ENCODE measurements at places on chromosomes 1 and 21.

- DNase-seq = peak; percentile 98
Observed at GRCh38 chr1:204726478-204726877, 40.9 kb upstream of the LRRN2 start.

DNA sequence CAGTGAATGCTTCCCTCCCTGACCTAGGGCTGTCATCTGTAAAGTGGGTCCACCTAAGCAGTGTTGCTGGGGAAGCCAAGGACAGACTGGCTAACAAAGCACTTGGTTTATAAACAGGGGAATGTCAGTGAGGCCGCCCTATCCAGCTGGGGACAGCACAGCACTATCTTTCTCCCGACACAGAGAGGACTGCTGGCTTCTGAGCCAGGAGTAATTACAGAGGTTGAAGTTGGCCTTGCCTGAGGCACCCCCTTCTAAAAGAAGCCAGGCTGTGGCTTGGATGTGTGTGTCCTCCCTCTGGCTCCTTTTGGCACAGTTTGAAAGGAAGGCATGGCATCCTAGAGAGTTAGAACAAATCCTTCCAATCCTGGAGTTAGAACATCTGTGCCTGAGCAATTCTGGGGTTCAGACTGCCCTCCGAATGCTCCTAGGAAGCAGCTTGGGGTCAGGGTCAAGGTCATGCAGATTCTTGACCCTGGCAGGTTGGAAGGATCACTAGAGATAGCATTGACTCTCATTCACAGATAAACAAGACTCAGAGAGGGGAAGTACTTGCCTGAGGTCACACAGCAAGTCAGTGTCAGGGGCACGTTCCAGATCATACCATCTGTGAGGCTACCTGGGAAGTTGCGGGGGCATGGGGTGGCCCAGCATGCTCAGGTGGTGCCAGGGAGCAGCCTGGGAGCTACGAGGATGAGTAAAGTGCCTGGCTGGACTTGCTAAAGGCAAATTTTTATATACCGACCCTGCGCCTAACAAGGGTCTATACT lies 1.3 kb upstream of the LDLRAP1 start:
- peak; percentile 20 for DNase-seq

GRCh38 chr1:227006226-227006796 lies 66.2 kb downstream of the COQ8A start:
- no peak for DNase-seq

- DNase-seq = no peak
Observed at GRCh38 chr1:181593042-181593441, 109.7 kb downstream of the CACNA1E start.

DNA sequence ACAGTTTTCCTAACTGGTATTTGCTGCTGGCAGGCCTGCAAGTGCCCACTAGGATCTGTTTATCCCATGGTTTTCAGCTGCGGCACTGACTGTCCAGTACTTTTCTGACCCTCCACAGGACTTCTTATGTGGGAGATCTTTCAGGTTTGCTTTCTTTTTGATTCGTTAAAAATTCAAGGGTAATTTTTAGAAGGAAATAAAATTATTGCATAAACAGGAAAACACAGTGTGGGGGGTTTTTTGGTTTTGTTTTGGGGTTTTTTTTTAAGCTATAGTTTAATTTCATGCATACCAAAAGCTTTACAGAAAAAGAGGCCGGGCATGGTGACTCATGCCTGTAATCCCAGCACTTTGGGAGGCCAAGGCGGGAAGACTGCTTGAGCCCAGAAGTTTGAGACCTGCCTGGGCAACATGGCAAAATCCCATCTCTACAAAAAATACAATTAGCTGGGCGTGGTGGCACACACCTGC lies 3.6 kb downstream of the NIBAN1 start:
- DNase-seq = no peak

- no peak for DNase-seq
Observed at GRCh38 chr1:30474818-30475200, 248.6 kb downstream of the MATN1 start.

- no peak for DNase-seq
Observed at GRCh38 chr1:232172563-232172962, 457.4 kb downstream of the SIPA1L2 start.

DNA sequence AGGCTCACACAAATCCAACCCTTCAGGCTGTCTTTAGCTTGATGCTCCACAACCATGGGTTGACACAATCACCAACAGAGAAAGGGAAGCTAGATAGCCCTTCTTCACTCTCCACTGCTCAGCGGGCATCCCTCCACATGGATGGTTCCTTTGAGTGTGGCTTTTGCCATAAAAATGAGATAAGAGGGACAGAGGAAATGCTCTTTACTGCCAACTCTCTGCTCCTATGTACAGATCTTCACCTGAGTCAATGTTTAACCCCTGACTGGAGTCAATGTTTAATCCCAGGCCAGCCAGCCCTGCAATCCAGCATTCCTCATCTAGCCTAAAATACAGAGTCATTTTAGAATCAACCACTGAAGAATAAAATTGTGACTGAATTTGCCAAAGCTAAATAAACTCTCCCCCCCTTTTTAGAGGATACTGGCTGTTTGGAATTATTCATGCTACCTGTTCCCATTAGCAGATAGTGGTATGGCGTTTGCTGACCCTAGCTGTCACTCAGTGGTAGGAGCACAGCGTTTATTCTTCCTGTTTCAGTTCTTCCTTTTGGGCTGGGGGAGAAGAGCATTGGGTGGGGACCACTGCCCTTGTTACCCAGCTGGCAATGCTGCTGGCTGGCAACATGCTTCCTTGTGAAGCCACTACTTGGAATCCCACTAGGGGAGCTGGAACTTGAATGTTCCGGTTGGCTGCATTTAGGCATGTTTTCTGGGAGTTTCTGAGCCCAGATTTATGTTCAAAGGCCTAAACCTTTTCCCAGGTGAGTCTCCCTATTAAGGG lies 5.2 kb upstream of the PIGR start:
- peak; percentile 77 for DNase-seq

- peak; percentile 24 for DNase-seq
Observed at GRCh38 chr1:7781923-7782495, 2.1 kb upstream of the PER3 start.

DNA sequence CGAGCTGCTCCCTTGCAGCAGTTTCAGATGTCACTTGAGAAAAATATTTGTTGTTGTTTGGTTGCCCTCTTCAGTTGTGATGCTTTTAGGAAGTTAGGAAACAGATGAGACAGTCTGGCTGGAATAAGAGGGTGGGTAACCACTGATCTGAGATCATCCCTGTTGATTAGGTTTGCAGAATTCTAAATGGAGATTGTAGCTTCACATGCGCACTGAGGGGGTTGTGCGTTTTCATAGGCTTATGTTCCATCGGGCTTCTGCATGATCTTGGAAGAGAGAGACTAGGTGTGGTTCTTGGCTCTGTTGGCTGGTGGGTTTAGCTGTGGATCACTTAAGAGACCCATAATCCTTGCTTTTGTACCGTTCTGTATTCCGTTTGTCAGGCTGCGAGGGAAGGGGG lies 108.1 kb downstream of the CAMTA1 start:
- DNase-seq = no peak

- no peak for DNase-seq
Observed at GRCh38 chr1:40594187-40594531, 62.7 kb downstream of the ZNF684 start.

GRCh38 chr1:173356191-173356762 lies 120.9 kb upstream of the PRDX6 start:
- no peak for DNase-seq

- no peak for DNase-seq
Observed at GRCh38 chr1:89837036-89837481, 16.2 kb downstream of the LRRC8D start.

DNA sequence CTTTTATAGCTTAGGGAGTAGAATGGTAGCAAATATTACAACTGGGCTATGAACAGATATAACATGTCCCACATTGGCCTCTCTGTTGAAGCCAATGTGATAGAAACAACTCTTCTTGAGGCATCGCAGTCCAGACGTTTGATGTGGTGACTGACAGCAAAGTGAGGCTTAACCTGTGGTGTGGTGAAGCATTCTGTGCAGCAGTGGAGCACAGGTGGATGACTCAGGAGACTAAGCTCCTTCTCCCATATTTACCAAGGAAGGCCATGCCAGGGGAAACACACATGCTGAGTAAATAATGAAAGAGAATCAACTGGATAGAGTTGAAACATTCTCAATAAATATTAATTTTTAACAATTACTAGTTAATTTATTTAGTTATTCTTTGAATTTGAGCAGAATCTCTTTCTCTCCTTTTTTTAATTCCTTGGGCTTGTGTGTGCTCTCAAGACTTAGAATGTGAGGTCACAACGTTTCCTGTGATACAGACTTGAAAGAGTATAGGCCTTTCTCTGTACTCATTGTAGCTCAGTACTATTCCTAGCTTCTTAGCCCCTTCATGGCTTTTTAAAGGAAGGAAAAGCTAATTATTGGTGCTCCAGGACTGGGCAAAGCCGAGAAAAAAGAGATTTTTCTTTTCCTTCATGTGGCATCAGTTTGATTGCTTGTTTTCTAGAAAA lies 17.6 kb downstream of the CRB1 start:
- DNase-seq = peak; percentile 77

GRCh38 chr1:205541161-205541886 lies 36.9 kb downstream of the CDK18 start:
- DNase-seq = peak; percentile 30

DNA sequence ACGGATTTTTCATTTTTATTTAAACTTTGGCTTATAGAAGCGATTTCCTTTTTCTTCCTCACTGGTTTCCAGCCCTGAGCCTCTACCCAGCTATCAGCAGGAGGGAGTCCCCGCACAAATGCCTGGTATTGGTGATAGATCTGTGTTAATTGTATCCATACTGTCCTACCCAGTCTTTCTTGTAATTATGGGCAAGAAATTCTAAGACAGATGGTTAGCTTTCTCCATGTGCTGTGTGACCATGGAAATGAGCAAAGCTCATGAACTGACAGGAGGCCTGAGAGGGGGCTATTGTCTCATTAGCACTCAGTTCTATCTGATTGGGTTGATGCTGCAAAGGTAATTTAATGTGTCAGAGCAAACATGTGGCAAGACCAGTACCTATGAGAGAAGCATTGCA lies 108.1 kb upstream of the IVNS1ABP start:
- DNase-seq = no peak

GRCh38 chr1:33335020-33335419 lies 14.1 kb upstream of the A3GALT2 start:
- no peak for DNase-seq

- DNase-seq = peak; percentile 82
Observed at GRCh38 chr1:83931658-83932253, 67.2 kb downstream of the TTLL7 start.

DNA sequence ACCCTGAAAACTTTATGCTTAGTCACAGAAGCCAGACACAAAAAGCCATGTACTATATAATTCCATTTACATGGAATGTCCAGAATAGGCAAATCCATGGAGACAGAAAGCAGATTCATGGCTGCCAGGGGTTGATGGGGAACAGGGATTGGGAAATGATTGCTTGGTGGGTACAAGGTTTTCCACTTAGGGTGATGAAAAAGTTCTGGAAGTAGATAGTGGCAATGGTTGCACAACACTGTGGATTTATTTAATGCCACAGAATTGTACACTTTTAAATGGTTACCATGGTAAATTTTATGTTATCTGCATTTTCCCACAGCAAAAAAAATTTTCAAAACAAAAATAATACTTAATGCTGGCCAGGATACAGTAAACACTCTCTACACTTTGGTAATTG lies 40.6 kb downstream of the ENAH start:
- no peak for DNase-seq

GRCh38 chr1:231523816-231524215 lies 4.7 kb upstream of the TSNAX start:
- no peak for DNase-seq

GRCh38 chr1:164683235-164683634 lies 124.3 kb downstream of the PBX1 start:
- peak; percentile 9 for DNase-seq

DNA sequence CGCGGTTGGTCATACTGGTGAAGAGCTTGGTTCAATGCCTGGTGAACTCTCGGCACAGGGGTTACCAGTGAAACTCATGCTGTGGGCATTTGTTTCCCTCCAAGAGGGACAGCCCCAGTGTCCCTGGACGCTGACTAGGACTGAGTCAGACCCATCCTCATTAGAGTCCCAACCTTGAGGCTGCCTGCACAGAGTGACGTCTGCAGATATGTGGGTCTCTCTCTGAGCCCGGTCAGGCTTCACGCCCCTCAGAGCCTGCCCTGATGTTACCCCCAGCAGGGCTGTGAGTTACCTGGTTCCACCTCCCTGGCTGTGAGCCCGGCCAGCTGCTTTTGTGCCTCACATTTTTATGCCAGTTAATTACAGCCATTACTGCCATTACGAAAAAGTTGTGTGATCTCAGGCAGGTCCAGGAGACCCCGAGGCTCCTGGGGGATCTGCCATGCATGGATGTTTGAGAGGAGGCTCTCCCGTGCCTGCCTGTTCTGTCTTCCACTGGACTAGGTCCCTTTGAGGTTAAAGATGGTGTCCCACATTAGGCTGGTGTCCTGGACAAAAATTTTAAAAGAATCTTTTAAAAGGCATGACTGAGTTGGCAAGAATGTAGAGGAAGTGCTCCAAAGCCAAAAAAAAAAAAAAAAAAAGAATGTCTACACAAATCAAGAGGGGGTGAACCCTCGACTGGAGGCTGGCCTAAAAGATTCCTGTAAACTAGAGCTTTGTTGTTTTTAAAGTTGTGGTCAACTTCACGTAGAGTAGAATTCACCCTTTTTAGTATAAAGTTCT lies 36.6 kb upstream of the PADI1 start:
- no peak for DNase-seq

- DNase-seq = no peak
Observed at GRCh38 chr1:21051177-21051825, 125.4 kb downstream of the EIF4G3 start.

GRCh38 chr1:109786531-109787021 lies 22.9 kb upstream of the EPS8L3 start:
- DNase-seq = peak; percentile 71

DNA sequence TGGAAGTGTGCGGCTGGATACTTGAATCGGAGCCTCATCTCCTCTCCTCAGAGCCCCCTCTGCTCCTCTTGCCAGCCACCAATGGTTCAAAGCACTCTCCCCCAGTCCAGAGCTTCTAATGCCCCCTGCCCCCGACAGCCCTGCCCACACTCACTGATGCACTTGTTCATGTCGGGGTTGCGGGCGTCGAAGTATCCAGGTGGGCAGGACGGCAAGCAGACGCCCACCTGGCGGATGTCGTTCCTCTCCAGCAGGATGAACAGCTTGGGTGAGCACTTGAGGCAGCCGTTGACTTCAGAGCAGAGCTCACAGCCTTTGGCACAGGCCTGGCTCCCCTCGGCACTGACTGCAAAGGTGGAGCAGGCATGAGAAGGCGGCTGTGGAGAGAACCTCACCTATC lies 18.4 kb downstream of the RSPO1 start:
- DNase-seq = no peak

GRCh38 chr1:15760520-15761211 lies 2.1 kb downstream of the FBLIM1 start:
- no peak for DNase-seq

Data from DMS53 (cell line).